ENCODE measurements at places on chromosomes 7 and 10.

DNA sequence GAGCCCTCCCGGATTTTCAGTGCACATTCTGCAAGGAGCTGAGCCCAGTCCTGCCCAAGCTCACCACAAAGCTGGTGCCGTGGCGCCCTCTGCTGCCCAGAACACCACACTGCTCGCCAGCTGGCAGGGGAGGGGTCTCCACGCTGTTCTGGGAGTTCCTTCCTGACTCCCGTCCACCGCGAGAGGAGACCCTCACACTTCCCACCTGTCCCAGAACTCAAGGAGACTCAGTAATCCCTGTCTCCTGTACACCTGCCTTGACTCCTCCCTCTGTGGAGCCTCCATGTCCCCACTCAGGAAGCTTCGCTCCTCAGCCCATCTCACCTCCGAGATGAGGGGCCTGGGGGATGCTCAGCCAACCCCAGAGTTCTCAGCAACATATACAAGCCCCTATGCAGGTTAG lies 11.3 kb downstream of the C10orf105 start:
- peak; percentile 54 for DNase-seq

- DNase-seq: no peak
Observed at GRCh38 chr7:110056331-110056730, 1034.6 kb upstream of the LRRN3 start.

- no peak for DNase-seq
Observed at GRCh38 chr10:132319853-132320653, 11.9 kb upstream of the LRRC27 start.

DNA sequence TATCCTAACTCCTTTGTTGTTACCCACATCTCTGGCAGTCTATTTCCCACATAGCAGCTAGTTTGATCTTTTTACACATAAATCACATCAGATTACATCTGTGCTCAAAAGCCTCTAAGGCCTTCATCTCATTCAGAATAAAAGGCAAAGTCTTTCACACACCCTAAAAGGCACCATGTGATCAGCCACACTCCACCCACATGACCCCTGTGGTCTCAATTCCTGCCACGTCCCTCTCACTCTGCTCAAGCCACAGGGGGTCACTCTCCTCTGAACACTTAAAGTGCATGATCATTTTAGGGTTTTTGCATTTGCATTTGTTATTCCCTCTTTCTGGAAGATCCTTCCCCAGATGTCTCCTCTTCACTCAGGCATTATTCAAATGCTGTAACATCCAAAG lies 30.8 kb downstream of the ELAPOR2 start:
- DNase-seq: no peak

DNA sequence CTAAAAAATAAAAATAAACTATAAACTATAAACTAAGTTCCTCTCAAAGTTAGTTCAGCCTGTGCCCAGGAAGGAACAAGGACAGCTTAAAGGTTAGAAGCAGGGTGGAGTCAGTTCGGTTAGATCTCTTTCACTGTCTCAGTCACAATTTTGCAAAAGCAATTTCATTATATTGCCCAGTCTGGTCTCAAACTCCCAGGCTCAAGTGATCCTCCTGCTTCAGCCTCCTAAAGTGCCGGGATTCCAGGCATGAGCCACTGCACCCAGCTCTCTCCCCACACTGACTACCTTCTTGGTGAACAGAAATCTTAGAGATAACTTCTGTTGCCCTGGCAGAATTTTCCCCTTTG lies 146.3 kb upstream of the TRIM24 start:
- no peak for DNase-seq

GRCh38 chr10:116656044-116656443 lies 35.3 kb downstream of the PNLIPRP2 start:
- DNase-seq: no peak

GRCh38 chr7:121020249-121020988 lies 31.9 kb downstream of the CPED1 start:
- DNase-seq: no peak

DNA sequence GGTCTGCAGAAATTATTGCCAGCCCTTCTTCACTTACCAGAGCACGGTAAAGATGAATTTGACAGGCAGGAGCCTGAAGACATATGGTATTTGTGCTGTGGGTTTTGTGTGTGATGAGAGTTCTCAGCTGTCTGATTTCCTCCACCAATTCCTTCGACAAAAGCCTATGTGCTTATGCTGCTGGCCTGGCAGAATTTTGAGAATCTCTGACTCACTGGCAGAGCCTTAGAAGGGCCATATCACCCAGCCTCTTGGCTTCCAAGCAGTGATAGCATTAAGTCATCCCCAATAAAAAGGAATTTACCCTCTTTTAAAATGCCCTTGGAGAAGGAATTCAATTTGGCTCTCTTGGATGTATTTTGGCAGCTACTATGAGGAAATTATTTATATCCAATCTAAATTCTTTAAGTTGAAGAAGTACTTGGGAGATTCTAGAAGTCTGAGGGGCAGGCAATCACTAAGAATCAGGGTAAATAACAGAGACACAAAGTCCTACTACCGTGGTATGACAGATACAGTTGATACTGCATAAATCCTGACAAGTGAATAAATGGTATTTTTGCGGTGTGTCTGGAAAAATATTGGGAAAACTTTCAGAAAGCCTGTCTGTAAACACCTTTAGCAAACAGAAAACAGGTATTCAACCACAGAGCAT lies 68.6 kb upstream of the EFCAB10 start:
- no peak for DNase-seq

DNA sequence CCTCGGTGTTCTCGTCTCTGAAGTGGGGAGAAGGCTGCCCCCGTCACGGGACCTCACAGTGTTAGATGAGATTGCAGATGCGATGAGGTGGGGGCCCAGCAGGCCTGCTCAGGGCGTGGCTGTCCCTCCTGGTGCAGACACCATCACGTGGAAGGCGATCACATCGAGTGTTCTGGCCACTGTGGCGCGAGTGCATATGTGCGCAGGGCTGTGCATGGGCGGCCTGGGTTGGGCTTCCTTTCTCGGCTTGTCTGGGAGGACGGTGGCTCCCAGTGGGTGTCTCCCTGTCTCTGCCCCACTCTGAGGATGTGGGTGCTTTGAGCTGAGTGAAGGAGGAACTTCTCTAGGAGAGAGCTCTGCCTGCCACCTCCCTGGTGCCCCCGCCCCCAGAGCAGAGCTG lies 83.1 kb downstream of the LHPP start:
- no peak for DNase-seq

DNA sequence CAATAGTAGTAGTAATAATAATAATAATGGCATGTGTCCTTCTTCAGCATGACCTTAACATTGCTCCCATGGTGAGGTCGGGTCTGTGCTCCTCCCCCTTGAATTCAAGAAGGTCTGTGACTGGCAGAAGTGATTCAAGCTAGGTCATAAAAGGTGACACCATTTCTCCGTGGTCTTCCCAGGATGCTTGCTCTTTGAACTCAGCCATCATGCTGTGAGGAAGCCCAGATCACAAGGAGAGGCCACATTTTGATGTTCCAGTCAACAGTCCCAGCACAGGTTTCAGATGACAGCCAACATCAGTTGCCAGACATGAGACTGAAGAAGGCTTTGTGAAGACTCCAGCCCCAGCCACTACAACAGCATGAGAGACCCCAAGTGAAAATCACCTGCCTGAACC lies 83.9 kb downstream of the SEPTIN14 start:
- DNase-seq: no peak
